ENCODE measurements at places on chromosomes 7 and 10.

- no peak for ATAC-seq
Measured at GRCh38 chr10:18260310-18260922, 120.2 kb downstream of the CACNB2 start.

DNA sequence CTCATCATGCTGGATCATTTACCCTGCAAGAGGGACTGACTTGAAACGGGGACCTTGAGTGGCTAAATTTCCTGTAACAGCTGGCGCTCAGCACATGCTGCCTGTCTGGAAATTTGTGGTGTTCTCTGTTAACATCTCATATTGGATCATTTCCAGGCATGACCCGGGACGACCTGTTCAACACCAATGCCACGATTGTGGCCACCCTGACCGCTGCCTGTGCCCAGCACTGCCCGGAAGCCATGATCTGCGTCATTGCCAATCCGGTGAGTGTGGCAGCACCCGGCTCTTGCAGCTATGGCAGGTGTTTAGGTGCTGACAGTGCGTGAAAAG lies 9.9 kb downstream of the MDH2 start:
- no peak for ATAC-seq

- ATAC-seq = no peak
Measured at GRCh38 chr10:106761906-106762305, 402.6 kb downstream of the SORCS1 start.

- ATAC-seq = no peak
Measured at GRCh38 chr10:124043310-124044142, 49.9 kb downstream of the CHST15 start.

GRCh38 chr10:69461243-69462025 lies 10.2 kb downstream of the TSPAN15 start:
- no peak for ATAC-seq

Data from SK-N-SH treated with all-trans-retinoic acid at 6 μM for 48 hours (cell line).